ENCODE measurements at places on chromosomes 5 and 9. TPM values are rescaled to one million over a fixed set of nuclear protein-coding genes. Genes with fewer than 3 reads are reported as not detected.

GRCh38 chr9:132876849-132877248, 1.2 kb downstream of the AK8 start:
- DNase-seq = no peak

DNA sequence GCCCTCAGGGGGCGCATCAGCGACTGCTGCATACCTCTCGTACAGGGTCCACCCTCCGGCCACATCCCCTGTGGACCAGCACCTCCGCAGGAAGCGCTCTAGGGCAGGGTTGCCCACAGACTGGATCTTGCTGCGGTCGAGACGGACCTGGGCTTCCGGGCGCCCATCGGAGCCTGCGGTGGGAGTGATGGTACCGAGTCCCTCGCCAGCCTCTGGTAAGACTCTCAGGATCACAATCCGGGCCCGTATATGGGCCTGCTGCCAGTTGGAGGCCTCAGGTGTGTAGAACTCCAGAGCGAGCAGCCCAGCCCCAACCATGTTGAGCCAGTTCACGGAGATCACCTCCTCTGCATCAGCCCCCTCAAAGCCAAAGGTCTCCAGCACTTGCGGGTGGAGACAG, 323.0 kb downstream of the ANXA1 start:
- no peak for DNase-seq

DNA sequence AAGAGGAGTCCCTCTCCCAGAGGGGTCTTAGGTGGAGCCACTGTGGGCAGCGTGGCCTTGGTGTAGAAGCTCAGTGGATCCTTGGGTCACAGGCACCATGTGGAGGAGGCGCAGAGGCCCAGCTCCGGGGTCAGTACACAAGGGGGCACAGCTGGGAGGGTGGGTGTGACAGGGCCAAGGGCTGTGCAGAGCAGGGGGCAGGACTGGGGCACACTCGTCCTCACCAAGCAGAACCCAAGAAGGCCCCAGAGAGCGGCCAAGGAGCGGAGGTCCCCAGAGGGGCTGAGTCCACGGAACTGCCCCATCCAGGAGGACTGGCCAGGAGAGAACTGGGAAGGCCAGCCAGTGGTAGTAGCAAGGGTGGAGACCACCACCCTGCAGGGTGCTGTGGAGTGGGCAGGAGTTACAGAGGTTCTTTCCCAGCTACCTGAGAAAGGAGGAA, 2.5 kb upstream of the LPCAT1 start:
- DNase-seq = no peak

DNA sequence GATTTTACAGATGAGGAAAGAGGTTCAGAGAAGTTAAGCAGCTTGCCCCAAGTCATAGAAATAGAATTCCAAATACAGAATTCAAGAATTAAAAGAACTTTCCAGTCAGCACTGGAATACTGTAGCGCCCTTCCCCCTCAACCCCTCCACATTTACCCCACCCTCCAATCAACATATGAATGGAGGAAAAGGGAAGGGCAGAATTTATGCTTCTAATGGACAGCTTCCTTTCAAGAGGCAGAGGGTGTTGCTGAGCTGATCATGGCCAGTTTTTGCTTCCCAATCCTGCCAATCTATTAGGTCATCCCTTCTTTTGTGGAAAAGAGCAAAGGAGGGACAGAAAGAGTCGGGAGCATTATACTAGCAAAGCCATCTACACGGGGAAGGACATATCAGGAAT, 39.1 kb upstream of the ANKRD31 start:
- no peak for DNase-seq

- no peak for DNase-seq
These were observed 36.1 kb downstream of the FAM114A2 start for GRCh38 chr5:154002511-154003020.

GRCh38 chr5:122772446-122772845, 2.4 kb upstream of the SNX2 start:
- no peak for DNase-seq

DNA sequence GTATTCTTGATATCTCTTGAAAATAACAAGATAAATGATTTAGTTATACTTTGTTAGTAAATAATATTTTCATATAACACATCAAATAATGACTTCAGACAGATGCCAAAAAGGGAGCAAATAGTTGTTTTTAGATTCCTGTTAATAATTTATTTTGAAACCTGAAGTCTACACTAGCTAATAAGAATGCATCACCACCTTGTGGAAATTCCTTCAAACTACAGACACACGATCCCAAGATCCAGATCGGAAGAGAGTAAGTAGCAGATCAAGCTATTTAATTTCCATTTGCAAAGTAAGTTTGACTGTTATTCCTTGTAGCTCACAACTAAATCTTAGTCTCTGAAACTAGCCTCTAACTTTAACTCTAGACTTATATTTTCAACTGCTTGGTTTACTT, 35.5 kb upstream of the ISL1 start:
- no peak for DNase-seq

CETN3 gene
- total RNA-seq = 16.8 TPM

LEAP2 gene
- 3.1 TPM for total RNA-seq

PRUNE2 gene
- total RNA-seq = 18.1 TPM

RBM27 gene
- 11.6 TPM for total RNA-seq

CORO2A gene
- total RNA-seq = 16.5 TPM
